Memory B cell (primary cell): ENCODE measurements at places on chromosomes 7 and 10.

DNA sequence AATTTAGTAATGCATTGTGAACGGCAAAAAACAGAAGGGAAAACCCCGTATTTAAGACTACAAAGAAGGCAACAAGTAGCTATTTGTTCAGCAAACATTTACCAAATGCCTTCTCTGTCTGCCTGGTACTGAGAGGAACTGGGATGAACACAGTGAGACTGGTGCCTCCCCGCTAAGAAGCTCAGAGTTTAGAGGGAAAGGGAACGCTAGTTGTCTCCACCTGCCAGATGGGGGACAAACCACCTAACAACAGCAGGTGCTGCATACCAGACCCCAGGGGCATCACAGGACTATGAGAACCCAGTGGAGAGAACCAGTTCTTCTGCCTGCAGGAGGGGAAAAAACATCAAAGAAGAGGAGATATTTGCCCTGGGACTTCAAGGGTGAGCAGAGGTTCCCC lies 147.1 kb downstream of the SLC25A13 start:
- no peak for DNase-seq

GRCh38 chr7:86600506-86601290 lies 43.0 kb upstream of the GRM3 start:
- DNase-seq: no peak

DNA sequence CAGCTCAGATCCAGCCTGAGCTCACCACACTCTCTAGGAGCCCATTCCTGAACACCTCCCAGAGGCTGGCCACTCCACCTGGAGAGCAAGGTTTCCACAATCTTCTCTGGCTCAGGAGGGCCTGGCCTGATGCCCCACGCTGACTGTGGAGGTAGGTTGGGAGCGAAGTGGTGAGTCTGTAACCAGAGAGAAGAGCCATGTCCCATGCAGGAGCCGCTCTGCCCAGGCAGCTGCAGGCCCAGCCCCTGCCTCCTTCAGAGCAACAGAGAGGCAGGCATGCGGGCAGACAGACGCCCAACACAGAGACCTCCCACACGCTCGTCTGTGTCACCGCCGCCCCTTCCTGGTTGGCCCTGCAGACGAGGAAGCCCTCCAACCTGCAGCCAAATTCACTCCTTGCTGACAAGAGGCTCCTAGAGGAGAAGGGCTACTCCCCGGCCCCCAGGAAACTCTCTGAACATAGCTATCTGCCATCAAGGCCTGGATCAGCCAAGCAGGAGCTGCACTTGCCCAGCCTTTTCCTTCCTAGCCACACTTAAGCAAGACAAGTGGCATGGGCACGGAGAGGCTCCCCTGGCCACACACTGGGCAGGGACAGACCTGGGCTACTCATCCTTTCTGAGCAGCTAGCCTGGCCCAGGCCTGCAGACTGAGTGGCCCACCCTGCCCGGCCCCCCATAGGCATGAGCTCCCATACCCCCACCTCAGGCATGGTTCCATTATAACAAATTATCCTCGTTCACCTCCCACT lies 101.9 kb downstream of the GRID1 start:
- no peak for DNase-seq

DNA sequence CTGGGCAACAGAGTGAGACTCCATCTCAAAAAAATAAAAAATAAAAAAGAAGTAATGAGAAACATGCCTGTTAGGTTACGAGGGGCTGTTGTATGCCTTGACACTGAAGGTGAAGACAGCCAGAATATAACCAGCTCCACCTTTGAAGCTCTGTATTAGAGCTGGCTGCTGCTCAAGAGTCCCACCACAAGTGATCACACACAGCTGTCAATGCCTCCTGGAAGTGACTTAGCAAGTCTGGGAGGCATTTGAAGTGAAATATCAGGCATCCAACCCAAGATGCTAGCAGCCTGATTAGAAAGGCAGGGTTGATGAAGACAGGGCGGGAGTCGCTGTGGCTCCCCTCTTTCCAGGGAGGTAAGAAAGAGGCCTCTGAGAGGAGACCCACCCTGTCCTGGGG lies 34.1 kb upstream of the INPP5F start:
- DNase-seq: no peak

- DNase-seq: no peak
Measured at GRCh38 chr7:81956520-81956919, 186.7 kb upstream of the HGF start.

GRCh38 chr7:12731775-12732174 lies 44.3 kb downstream of the ARL4A start:
- DNase-seq: no peak

- no peak for DNase-seq
Measured at GRCh38 chr10:47082055-47082784, 171.0 kb downstream of the PTPN20 start.

DNA sequence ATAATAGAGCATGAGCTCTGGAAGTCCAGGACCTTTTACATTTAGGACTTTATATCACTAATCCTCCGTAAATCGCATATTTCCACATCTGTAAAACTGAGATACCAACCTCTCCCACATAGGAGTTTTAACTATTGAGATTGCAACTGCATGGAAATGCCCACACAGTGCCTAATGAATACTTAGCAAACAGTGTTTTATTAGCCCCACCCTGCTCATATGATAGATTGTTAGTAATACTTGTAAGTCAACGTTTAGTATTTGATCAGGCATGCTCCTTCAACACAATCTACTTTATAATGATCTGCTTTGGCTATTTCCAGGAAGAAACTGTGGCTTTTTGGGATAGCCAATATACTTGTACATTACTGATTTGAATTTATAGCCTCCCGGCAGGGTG lies 8.5 kb downstream of the PDZD8 start:
- DNase-seq: no peak

GRCh38 chr7:32219416-32219815 lies 149.2 kb upstream of the PDE1C start:
- no peak for DNase-seq

DNA sequence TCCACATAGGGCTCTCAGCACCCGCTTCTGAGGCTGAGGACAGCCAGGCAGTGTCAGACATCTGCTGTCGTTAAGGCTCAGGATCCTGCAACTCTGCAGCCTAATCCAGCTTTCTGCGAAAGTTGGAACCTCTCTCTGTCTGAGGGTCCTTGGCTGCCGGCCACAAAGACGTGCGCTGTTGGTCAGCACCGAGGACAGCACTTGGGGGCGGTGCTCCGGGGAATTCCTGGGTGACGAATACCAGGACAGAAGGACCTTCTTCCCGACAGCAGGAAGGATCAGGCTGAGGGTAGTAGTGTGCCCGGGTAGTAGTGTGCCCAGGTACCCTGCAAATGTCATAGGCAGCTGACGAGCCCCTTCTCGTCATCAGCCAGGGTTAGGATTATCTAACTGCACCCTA lies 16.0 kb upstream of the RASGEF1A start:
- no peak for DNase-seq

DNA sequence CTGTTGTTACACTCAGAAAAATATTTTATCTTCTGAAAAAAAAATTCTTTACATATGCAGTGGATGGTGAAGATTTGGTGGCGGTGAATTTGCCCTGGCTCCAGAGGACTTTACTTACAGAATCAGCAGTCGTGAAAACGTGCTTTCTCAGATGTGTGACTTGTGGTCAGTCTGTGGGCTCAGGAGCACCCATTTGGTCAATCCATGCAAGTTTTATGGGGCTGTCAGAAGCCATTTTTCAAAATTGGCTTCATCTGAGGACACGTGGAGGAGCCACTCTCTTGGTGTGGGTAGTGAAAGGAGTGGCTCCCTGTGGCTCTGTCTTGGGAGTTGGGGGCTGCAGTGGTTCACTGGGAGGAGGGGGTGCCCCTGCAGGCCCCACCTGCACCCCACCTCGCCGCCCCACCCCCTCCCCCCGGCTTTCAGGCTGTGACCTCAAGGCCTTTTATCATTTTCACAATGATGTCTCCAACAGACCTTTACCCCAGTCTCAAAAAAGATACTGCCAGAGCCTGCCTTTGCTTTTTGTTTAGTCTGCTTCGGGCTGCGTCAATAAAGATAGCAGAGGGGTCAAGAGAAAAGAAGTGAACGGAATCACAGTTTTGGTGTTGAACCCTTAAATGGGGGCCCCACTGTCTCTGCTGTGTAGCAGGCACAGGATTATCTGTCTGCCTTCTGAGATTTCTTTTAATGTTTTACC lies 137.4 kb downstream of the MGMT start:
- no peak for DNase-seq

GRCh38 chr10:3500408-3500856 lies 284.6 kb downstream of the KLF6 start:
- no peak for DNase-seq
